ENCODE measurements at places on chromosomes 2 and 18. TPM values are rescaled to one million over a fixed set of nuclear protein-coding genes. Genes with fewer than 3 reads are reported as not detected.

Gene LYG1
- 0.99 TPM for total RNA-seq

Gene APOB
- 0.23 TPM for total RNA-seq

Gene FOXD4L1
- total RNA-seq = not detected

Gene CTAGE1
- total RNA-seq = 0.12 TPM

DNA sequence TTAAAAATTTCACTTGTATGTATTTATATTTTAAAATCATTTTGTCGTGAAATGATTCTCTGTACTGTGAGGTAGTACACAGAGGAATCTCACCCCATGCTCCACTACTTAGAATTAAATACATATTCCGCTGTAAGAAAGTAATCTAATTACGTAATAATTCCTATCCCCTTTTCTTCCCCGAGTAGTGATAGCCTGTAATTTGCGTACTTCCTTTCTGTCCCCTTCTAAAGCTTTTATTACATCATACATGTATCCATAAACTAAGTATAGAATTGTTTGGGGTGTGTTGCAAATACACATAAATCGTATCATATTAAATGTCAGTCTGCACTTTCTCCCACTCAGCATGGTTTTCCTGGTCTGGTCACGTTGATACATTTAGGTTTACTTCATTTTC lies 12.4 kb upstream of the CHCHD5 start:
- no peak for DNase-seq

GRCh38 chr2:153476816-153477635 lies 1.5 kb downstream of the RPRM start:
- DNase-seq = no peak

GRCh38 chr18:35106013-35106844 lies 65.0 kb downstream of the MAPRE2 start:
- DNase-seq = no peak

GRCh38 chr18:10789180-10789579 lies 263.4 kb downstream of the NAPG start:
- DNase-seq = no peak

Data from chondrocyte (in vitro differentiated cells).